ENCODE measurements at places on chromosomes 5 and 9. TPM values are rescaled to one million over a fixed set of nuclear protein-coding genes. Genes with fewer than 3 reads are reported as not detected.
A peak's percentile ranks its signal among the peaks of the same experiment; 100 is the strongest.

GRCh38 chr9:122325124-122325523 is 45.7 kb upstream of the PTGS1 start:
- DNase-seq = peak; percentile 78

Gene TAF1L
- total RNA-seq = under 0.01 TPM

Gene FSTL4
- 0.20 TPM for total RNA-seq

GRCh38 chr5:4879693-4880303 is 260.3 kb upstream of the ADAMTS16 start:
- DNase-seq = peak; percentile 80

Gene ENTPD2
- total RNA-seq = not detected

DNA sequence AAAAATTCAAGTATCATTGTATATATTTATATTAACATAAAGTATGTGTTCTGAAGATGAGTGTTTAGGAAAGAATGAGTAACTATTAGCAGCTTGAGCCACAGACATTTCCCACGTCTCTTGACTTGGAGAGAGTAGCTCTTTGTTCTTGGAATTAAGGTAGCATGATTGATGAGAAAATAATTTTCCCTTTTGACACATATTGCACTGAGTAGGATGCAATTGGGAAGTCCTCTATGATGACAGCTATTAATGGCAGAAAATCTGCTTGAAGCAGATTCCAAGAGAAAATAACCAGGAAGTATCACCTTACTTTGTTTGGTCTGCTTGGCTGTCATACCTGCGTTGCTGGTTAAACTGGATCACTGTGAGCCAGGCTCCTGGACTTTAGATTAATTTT is 204.8 kb downstream of the TLE4 start:
- no peak for DNase-seq

- no peak for DNase-seq
Measured at GRCh38 chr9:20611691-20612287, 10.5 kb downstream of the MLLT3 start.

Gene SLCO6A1
- total RNA-seq = not detected

GRCh38 chr5:91061946-91062562 is 321.1 kb downstream of the ARRDC3 start:
- no peak for DNase-seq
